Suppressor macrophage treated with lipopolysaccharide for 1 hour (primary cell): ENCODE measurements at places on chromosomes 11 and 22.

DNA sequence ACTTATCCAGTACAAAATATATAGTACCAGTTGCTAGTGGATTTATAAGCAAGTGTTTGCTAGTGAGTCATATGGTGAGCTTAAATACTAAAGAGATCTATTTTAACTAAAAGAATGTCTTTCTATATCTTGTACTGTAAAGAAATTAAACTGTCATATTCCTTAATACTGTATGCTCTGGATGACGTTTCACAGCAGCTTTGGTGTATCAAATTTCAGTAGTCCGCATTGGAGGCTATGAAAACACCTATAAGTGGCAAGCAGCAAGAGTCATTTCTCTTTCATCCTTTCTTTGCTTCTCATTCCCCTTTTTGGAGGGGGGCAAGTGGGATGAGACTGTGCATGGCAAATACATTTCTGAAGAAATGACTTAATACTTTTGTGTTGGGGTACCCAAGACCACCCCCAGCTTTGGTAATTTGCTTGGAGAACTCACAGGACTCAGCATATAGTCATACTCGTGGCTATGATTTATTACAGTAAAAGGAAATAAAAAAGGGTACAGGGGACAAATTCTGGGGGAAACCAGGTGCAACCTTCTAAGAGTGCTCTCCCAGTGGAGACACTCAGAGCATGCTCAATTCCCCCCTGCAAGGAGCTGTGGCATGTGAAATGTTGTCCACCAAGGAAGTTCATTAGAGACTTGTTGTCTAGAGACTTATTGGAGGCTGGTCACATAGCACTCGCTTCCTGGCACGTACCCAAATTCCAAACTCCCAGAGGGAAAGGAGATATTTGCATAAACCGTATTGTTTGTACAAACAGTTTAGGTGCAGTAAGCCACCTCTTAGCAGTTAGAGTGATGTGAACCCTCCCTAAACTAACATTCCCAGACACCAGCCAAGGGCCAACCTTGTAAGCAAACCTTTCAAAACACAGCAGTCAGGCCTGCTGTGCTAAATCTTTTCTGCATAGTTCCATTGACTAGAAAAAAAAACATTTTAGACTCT lies 210.8 kb downstream of the PGR start:
- no peak for DNase-seq

- DNase-seq = no peak
Observed at GRCh38 chr11:65505466-65506289, 6.8 kb downstream of the MALAT1 start.

- DNase-seq = no peak
Observed at GRCh38 chr22:27416511-27417420, 384.8 kb downstream of the MN1 start.

- DNase-seq = peak; percentile 98
Observed at GRCh38 chr11:72069787-72070251, 10.5 kb downstream of the NUMA1 start.

- DNase-seq = peak; percentile 91
Observed at GRCh38 chr11:77187776-77188632, 60.0 kb downstream of the MYO7A start.

DNA sequence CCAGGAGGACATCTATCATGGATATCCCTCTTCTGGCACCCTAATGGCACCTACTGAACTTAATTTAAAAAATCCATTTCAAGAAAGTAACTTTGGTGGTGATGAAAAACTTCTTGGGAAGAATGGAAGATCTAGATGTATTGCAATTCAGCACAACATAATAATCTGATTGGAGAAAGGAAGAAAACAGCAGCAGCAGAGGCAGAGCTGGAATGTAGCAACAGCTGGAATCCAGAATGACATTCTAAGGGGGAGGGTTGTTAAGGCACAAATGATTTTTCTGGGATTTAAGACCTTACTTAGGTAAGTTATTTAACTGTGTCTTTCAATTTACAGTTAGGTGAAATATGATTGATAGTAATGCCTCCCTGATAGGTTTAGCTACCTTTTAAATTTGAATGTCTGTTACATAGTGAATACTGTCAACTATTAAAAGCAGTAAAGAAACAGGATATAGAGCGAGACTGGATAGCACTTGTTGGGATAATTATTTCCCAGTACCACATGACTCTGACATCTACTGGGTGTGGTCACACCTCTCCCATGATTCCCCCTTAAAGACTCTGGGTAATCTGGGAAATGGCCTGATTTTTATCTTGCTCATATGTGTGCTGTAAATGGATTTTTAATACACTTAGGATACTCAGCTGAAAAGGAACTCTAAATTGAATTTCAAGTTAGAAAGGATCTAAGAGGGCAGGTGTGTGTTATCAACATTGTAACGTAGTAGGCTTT lies 11.7 kb downstream of the CAPRIN1 start:
- DNase-seq = no peak

GRCh38 chr11:100152766-100153165 lies 534.3 kb upstream of the ARHGAP42 start:
- no peak for DNase-seq

DNA sequence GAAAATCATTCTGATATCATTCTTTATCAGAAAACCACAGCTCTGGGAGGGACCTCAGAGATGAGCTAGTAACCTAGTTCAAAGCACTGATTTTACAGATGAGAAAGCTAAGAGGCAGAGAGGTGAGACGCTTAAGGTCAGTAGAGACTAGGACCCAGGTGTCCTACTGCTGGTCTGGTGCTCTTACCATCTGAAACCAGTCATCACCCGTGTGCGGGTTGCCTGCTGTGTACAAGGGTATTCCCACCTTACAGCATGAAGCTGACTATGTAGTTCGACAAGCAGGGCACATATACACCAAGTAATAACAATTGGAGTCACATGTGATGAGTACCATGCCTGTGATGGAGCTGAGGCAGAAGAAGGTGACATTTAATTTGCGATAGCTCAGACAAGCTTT lies 133.7 kb downstream of the ADAMTS15 start:
- DNase-seq = no peak

DNA sequence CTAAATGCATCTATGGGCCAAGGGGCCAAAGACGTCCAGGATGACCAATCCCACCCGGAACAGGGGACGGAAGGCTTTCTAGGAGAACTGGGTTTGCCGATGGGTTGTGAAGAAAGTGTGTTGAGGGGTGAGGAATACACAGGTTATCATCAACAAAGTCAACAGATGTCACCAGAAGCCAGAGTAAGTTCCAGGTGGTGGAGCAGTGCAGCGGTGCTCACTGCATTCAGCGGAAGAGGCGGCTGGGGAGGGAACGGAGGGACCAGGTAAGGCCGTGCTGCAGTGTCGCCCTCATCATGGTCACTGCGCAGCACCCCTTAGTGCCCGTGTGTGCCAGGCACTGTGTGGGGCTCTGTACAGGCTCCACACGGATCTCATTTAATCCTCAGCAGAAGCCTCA lies 176.0 kb downstream of the EFCAB6 start:
- DNase-seq = no peak

- peak; percentile 99 for DNase-seq
Observed at GRCh38 chr11:117985953-117986887, at the start of gene IL10RA. IL10RA (plus strand) TSS chr11:117986394; CDS start chr11:117986468, 74 bp downstream.

- DNase-seq = no peak
Observed at GRCh38 chr22:29259253-29259899, 8.4 kb downstream of the RHBDD3 start.

- no peak for DNase-seq
Observed at GRCh38 chr11:62512961-62513360, 33.6 kb downstream of the AHNAK start.

- no peak for DNase-seq
Observed at GRCh38 chr22:20779818-20780158, 5.9 kb downstream of the SERPIND1 start.

DNA sequence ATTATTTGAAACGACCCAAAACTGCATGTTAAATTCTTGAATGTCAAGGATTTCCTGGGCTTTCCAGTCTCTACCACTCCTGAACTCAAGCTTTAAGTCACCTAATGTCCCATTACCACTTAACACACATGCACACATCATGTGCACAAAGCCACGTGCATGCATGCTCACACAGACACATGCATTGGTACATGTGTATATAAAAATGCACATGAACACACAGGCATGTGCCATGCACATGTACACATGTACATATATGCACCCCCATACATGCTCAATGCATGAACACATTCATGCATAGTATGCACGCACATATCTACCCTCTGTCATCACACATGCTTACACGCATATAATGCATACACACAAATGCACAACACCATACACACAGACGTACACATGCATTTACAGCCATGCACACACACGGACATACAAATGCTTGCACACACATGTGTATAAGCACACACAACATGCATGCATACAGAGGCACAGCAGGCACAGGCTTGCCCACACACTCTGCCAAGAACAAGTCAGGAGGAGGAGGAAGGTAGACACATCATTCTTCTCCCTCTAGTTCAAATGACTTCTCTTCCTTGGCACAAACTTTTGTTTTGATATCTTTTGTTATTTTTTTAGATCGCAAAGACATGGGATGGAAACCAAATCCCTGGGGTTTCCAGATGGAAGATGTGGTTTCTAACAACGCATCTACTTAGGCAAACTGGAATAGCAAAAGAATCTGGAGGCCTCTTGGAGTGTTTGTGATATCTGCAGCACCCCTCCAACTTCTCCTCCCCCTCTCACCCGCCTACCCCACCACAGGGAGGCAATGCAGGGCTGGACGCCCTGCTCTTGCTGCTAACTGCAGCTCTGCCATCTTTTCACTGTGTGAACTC lies 24.6 kb downstream of the RASD2 start:
- DNase-seq = no peak

GRCh38 chr22:46119729-46120419 lies 30.5 kb upstream of the PPARA start:
- DNase-seq = no peak

- peak; percentile 19 for DNase-seq
Observed at GRCh38 chr11:13463779-13464290, 813 bp upstream of the BTBD10 start.

- peak; percentile 94 for DNase-seq
Observed at GRCh38 chr11:65279741-65280440, 18.1 kb downstream of the POLA2 start.

- DNase-seq = no peak
Observed at GRCh38 chr11:126522606-126523005, 167.1 kb downstream of the ST3GAL4 start.

GRCh38 chr22:26707090-26707489 lies 49.7 kb downstream of the MIAT start:
- DNase-seq = no peak

DNA sequence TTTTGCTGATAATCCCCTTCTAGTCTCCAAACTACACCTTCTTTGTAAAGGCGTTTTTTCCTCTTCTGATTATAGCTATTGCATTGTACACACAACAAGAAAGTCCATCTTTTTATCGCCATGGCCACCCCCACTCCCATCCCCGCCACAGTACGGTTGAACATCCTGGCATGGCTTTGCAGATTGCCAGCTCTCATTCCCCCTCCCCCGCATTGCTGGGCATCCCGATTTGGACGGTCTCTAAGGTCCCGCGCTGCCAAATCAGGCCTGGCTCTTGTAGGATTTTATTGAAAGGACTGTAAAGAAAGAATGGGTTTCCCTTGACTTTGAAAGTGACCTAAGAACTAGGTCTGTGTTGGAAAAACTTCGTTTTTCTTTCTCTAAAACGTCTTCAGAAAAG lies 916 bp upstream of the SLC6A5 start:
- DNase-seq = no peak

DNA sequence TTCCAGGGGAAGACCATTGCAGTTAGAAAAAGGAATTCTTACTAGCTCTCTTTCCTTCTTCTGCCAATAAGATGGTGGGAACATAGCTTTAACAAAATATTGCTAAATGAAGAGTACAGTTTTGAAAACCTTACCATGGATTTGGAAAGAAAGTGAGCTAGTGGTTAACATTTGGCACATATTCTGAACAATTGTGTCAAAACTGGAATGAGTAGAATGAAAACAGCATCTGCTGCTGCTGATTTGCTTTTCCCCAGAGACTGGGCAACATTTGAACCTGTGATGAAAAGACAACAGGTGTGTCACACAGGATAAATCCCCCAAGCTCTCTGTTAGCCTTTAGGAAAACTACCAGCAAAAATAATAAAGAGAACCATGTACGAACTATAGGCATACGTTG lies 761.4 kb downstream of the KCNA4 start:
- no peak for DNase-seq

DNA sequence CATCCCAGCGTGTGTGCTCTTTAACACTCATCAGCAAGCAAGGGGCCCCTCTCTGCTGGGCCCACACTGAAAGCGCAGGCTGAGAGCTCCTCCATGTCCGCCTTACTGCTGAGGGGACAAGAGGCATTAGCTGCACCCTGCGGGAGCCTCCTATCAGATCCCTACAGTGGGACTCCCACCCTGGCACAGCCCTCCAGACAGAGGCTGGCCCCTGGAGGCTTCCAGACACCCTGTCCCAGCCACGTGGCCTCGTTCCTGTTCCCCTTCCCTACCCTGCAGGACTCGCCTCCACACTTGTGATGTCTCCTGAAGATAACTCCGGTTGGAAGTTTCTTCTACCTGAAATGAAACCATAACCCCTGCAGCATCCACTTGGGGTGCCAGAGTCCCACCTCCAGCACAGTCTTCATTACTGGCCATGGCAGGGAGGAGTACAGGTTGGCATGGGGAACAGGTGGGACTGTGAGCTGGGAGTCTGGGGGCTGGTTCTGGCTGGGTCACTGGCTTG lies 5.0 kb upstream of the SH3BP1 start:
- no peak for DNase-seq

GRCh38 chr11:32723332-32723731 lies 71.1 kb downstream of the CCDC73 start:
- no peak for DNase-seq

DNA sequence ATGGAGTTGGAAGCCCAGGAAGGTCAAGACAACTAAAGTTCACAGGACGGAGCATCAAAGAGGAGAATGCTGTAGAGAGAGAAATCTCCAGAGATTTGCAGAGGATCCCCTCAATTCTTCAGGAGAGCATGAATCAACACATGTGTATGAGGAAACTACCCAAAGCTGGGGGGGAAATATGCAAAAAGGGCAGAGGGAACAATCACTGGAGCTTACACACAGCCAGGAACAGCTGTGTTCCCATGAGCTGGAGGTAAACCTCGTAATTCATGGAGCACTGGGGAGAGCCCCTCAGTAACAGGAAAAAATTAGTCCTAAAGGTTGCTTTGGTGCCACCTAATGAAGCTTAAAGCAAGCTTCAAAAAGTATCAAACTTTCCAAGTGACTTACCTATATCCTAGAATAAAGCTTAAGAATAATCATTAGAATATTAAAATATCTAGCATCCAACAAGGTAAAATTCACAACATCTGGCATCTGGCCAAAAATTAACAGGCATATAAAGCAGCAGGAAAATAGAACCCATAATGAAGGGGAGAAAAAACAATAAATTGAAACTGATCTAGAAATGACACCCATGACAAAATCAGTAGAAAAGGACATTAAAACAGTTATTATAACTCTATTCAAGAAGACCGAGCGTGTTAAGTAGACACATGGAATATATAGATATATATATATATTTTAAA lies 134.2 kb downstream of the STK33 start:
- no peak for DNase-seq

DNA sequence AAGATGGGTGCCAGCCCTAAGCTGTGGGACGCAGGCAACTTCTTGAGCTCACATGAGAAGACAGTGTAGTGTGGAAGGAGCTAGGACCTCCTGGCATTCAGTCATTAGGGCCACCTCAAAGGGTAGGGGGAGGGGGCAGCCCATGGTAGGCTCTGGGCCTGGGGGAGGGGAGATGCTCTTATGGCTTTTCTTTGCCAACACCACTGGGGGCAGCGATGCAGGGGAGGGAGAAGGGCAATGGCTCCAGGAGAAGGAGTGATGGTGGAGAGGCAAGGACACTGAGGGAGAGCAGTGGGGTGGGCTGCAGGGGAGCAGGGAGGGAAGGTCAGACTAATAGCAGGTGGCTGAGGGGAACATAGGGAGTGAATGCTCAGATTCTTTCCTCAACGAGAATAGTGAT lies 63.3 kb upstream of the SUSD2 start:
- no peak for DNase-seq

- no peak for DNase-seq
Observed at GRCh38 chr11:18361154-18361553, 33.2 kb upstream of the LDHA start.
